Liver (tissue), 10 donors: ENCODE measurements at places on chromosomes 6 and 20. TPM values are rescaled to one million over a fixed set of nuclear protein-coding genes. Genes with fewer than 3 reads are reported as not detected.

Gene DLK2
- 1.0 TPM for total RNA-seq

Gene GABRR1
- total RNA-seq, result not detected

- no peak for DNase-seq
- no peaks in the 10 kb centered on the region for H3K36me3 ChIP-seq
- no peaks in the 10 kb centered on the region for H3K27me3 ChIP-seq
- H3K4me3 ChIP-seq, result no peak overlapping the region
- no peak overlapping the region for H3K27ac ChIP-seq
These were observed 38.3 kb upstream of the HMGCLL1 start for GRCh38 chr6:55617272-55617671.

- peaks cover 5% of the 10 kb centered on the region for H3K4me1 ChIP-seq
- H3K27ac ChIP-seq, result peak overlapping the region; percentile 9
- peaks cover 4% of the 10 kb centered on the region for H3K36me3 ChIP-seq
- H3K4me3 ChIP-seq, result no peak overlapping the region
- no peaks in the 10 kb centered on the region for H3K27me3 ChIP-seq
- no peak for DNase-seq
These were observed 5.0 kb downstream of the MANBAL start for GRCh38 chr20:37294262-37294981.

- no peak overlapping the region for H3K4me3 ChIP-seq
- H3K27me3 ChIP-seq, result no peaks in the 10 kb centered on the region
- H3K36me3 ChIP-seq, result no peaks in the 10 kb centered on the region
- no peaks in the 10 kb centered on the region for H3K4me1 ChIP-seq
- DNase-seq, result no peak
These were observed 34.5 kb upstream of the AHI1 start for GRCh38 chr6:135531954-135532490.

DNA sequence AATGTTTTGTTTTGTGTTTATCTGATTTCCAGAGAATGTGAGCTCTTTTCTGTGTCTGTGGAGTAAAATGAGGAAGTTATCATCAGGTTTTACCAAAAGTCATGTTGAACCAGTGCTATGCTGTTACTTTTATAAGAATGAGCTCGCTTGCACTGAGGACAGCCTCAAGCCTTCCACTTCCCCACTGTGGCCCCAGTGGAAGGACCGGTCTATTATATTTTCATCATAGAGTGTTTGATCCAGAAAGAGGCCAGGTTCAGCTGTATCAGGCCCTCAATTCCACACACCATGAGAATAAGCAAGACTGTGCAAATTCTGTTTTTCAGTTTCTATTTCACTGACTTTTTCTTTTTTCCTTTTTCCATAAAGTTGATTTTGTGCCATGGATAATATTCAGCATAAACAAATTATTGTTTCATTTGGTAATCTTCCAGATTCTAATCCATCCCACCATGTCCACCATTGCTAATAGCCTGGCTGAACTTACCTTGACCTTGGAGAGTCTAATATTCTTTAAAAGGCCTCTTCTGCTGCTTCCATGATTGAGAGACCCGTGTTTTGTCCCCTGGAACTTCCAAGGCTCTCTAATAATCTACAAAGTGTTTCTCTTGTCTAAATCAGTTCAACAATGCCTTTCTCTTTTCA is 286.2 kb downstream of the THBS2 start:
- no peak for DNase-seq
- H3K4me3 ChIP-seq, result no peak overlapping the region
- no peaks in the 10 kb centered on the region for H3K4me1 ChIP-seq
- no peak overlapping the region for H3K27ac ChIP-seq
- H3K36me3 ChIP-seq, result no peaks in the 10 kb centered on the region
- no peaks in the 10 kb centered on the region for H3K27me3 ChIP-seq

DNA sequence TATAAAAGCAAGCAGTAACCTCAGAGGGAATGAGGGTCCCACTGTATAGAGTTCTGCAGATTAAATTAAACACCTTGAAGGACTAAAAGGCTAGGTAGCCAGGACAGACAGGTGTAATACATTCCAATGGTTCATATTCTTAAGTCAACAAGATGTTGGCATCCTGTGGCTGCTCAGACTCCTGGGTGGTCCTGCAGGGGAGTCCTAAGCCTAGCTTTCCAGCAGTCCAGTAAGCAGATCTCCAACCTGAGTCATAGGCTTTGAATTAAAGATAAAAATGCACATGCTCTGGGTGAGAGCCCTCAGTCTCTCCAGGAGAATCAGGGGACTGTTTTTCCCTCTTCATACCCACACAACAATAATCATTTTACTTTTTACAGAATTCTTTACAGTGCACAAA is 307.3 kb upstream of the SUPT3H start:
- H3K4me3 ChIP-seq, result no peak overlapping the region
- no peaks in the 10 kb centered on the region for H3K4me1 ChIP-seq
- H3K27ac ChIP-seq, result no peak overlapping the region
- no peak for DNase-seq
- no peaks in the 10 kb centered on the region for H3K27me3 ChIP-seq

GRCh38 chr20:15561707-15562404 is 1011.4 kb downstream of the KIF16B start:
- H3K27me3 ChIP-seq, result no peaks in the 10 kb centered on the region
- DNase-seq, result no peak
- H3K36me3 ChIP-seq, result no peaks in the 10 kb centered on the region
